H1 (cell line): ENCODE measurements at places on chromosomes 2 and 18. TPM values are rescaled to one million over a fixed set of nuclear protein-coding genes. Genes with fewer than 3 reads are reported as not detected.

DNA sequence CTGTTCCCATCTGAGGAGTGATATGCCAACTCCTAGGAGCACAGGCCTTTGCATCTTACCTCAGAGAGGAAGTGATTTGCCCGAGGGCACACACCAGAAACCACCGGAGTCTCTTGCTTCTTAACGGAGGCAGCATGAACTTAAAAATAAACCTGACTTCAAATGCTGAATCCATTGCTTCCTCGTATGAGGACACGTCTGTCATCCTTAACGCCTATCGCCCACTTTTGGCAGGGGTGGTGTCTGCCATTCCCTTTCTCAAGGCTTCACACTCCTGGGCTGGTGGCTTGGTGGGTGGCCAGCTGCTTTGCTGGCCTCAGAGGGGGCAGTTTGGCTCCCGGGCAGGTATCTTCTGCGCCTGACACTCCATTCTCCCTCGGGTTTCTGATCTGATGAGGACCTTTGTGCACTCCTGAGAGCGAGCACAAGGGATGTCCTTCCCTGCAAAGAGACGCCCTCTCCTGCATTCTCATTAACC lies 1.1 kb upstream of the PREB start:
- DNase-seq = no peak
- no peak overlapping the region for H3K27ac ChIP-seq
- H3K4me3 ChIP-seq = no peak overlapping the region
- peaks cover 18% of the 10 kb centered on the region for H3K36me3 ChIP-seq

DNA sequence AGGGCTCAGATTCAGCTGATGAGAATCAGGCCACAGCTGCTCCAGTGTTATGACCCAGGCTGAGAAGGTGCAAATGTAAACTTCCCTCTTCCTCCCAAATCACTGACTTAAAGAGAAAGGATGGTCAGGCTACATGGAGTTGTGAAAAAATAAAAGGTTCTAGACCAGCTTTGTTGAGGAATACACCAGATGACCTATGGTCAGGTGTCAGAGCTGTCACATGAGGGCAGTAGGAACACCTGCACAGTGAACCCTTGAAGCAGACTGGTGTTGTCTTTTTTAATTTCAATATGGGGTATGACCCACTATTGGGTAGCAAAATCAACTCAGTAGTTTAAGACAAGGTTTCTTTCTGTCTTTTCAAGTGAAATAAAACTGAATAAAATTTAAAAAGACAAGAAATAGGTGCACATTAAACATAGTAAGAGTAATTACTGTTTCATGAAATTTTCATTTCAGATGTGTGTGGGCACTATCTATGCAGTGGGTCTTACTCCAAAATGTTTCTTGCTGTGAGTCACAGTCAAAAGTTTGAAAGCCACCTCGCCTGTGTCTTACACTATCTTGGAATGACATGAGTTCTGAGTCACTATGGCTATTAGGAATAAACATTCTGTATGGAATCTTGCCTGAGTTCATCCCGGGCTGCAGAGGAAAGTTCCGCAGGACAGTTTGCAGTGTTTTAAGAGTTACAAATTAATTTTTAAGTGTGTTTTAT lies 83.6 kb downstream of the ACVR1 start:
- H3K27ac ChIP-seq = no peak overlapping the region
- 0 out of 2 replicates have a peak, but pooled peaks cover under 1% of the 10 kb centered on the region for H3K4me1 ChIP-seq

DNA sequence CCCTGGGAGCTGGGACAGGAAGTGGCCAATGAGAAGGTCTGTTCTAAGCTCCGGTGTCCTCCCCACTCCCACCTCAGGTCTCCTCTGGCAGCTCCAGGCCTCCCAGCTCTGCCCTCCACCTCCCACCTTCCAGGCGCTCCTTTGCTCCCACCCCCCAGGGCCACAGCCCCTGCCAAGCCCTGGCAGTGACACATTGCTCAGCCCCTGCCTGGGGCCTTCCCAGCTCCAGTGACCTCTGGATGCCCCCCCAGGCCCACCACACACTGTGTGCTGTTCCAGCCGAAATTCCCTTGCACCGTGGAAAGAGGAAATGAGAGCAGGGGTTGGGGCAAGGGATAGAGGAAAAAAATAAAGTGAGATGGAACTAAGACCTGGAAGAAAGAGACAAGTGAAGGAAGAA lies 289.6 kb downstream of the CYP26B1 start:
- H3K4me1 ChIP-seq = no peaks in the 10 kb centered on the region
- no peak for DNase-seq
- H3K4me3 ChIP-seq = no peak overlapping the region
- H3K36me3 ChIP-seq = no peaks in the 10 kb centered on the region
- no peaks in the 10 kb centered on the region for H3K27me3 ChIP-seq
- no peak overlapping the region for H3K27ac ChIP-seq

GRCh38 chr2:171316220-171316619 lies 117.6 kb downstream of the METTL8 start:
- no peaks in the 10 kb centered on the region for H3K27me3 ChIP-seq
- H3K4me3 ChIP-seq = no peak overlapping the region
- H3K36me3 ChIP-seq = peaks cover 13% of the 10 kb centered on the region
- DNase-seq = peak; percentile 67
- peak overlapping the region; percentile 91 for H3K27ac ChIP-seq

- H3K27me3 ChIP-seq = no peaks in the 10 kb centered on the region
- H3K27ac ChIP-seq = no peak overlapping the region
- no peak overlapping the region for H3K4me3 ChIP-seq
- H3K4me1 ChIP-seq = no peaks in the 10 kb centered on the region
Observed at GRCh38 chr18:51342815-51343214, 145.3 kb upstream of the MEX3C start.

DNA sequence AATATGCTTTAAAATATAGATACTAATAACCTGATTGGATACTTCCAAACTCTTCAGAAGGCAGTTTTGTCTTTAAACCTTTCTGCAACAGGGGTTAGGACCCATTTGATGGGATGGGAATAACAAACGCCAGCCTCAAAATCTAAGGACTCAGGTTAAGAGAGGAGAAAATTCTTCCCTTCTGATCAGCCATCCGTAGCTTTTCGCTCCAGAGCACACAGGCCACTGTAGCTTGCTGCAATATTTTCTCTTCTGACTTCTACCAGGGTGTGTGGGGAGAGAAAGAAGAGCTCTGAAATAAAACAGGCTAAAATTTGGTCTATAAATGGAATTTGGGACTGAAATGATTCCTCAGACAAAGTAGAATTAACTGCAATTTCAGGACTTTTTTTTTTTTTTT lies 95.1 kb downstream of the ALPK2 start:
- H3K27ac ChIP-seq = no peak overlapping the region
- no peak overlapping the region for H3K4me3 ChIP-seq
- H3K36me3 ChIP-seq = no peaks in the 10 kb centered on the region

- H3K27me3 ChIP-seq = no peaks in the 10 kb centered on the region
- H3K36me3 ChIP-seq = no peaks in the 10 kb centered on the region
- no peak overlapping the region for H3K27ac ChIP-seq
- no peak for DNase-seq
- no peaks in the 10 kb centered on the region for H3K4me1 ChIP-seq
Observed at GRCh38 chr2:211204456-211204855, 648.1 kb downstream of the CPS1 start.

GRCh38 chr2:143949121-143949848 lies 570.6 kb downstream of the ZEB2 start:
- H3K27me3 ChIP-seq = no peaks in the 10 kb centered on the region
- DNase-seq = no peak
- H3K27ac ChIP-seq = no peak overlapping the region
- H3K4me3 ChIP-seq = no peak overlapping the region

DNA sequence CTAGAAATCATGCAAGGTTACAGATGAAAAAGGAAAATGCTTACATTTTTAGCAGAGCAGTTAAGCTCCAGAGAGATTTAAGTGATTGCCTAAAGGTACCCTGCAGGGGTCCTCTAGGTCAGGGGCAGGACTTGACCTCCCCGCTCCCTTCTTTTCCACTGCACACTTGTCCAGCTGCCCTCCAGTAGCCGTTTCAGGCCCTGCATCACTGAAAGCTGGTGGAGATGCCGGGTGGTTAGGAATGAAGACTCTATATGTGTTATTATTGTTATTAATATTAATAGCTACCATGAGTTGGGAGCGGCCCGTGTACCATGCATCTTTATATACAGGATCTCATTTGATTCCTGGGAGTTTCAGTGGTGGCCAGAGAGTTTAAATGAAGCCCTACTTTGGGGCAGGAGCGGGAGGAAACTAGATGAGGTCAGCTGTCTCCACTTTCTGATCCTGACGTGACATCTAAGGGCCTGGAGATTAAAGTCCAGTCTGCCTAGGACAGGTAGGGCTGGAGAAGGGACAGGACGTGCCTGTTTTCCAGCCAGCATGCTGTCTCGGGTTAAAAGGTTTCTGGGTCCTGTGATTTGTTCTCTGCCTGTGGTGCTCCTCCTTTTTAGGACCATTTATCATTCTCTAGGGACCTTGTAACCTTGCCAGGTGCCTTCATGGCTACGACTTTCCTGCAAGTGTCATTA lies 2.1 kb downstream of the TMEM37 start:
- no peak overlapping the region for H3K27ac ChIP-seq
- no peak for DNase-seq
- H3K4me1 ChIP-seq = peaks cover 12% of the 10 kb centered on the region

- no peaks in the 10 kb centered on the region for H3K27me3 ChIP-seq
- H3K36me3 ChIP-seq = no peaks in the 10 kb centered on the region
- no peak overlapping the region for H3K4me3 ChIP-seq
- DNase-seq = peak; percentile 53
- peaks cover 11% of the 10 kb centered on the region for H3K4me1 ChIP-seq
- H3K27ac ChIP-seq = no peak overlapping the region
Observed at GRCh38 chr18:54127759-54128378, 96.6 kb downstream of the MBD2 start.

- no peak for DNase-seq
- H3K4me1 ChIP-seq = no peaks in the 10 kb centered on the region
- no peaks in the 10 kb centered on the region for H3K36me3 ChIP-seq
- no peaks in the 10 kb centered on the region for H3K27me3 ChIP-seq
Observed at GRCh38 chr2:13522917-13523821, 806.4 kb downstream of the TRIB2 start.

GRCh38 chr18:11570073-11570588 lies 39.3 kb upstream of the SLC35G4 start:
- H3K36me3 ChIP-seq = no peaks in the 10 kb centered on the region
- H3K27me3 ChIP-seq = no peaks in the 10 kb centered on the region
- H3K4me1 ChIP-seq = no peaks in the 10 kb centered on the region
- H3K4me3 ChIP-seq = no peak overlapping the region

DNA sequence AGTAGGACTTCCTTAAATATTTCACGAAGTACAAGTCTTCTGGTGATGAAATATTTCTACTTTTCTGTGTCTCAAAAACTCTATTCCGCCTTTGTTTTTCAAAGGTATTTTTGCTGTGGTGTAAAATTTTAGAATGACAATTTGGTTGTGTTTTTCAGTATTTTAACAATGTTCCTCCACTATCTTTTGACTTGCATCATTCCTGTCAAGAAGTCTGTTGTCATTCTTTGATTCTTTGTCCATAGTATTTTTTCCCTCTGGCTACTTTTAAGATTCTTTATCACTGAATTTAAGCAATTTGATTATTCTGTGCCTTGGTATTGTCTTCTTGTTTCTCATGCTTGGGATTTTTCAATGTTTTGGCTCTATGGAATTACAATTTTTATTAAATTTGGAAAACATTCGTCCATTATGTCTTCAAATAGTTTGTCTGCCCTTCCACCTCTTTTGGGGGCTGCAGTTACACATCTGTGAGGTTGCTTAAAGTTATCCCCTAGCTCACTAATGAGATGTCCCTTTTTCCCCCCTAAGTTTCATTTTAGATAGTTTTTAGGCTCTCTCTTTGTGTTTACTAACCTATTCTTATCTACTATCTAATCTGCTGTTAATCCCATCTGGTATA lies 76.0 kb downstream of the CAB39 start:
- H3K4me1 ChIP-seq = no peaks in the 10 kb centered on the region; the same call in 1 of the 2 replicates
- DNase-seq = no peak
- H3K4me3 ChIP-seq = no peak overlapping the region
- no peaks in the 10 kb centered on the region for H3K27me3 ChIP-seq

Gene MAP2
- 4.6 and 5.9 TPM in 2 replicates for total RNA-seq

Gene C2orf78
- total RNA-seq = 0.21 and 0.39 TPM in 2 replicates

Gene CEBPZOS
- 43.5 and 43.6 TPM in 2 replicates for total RNA-seq
